ENCODE measurements at places on chromosomes 16 and 17.

DNA sequence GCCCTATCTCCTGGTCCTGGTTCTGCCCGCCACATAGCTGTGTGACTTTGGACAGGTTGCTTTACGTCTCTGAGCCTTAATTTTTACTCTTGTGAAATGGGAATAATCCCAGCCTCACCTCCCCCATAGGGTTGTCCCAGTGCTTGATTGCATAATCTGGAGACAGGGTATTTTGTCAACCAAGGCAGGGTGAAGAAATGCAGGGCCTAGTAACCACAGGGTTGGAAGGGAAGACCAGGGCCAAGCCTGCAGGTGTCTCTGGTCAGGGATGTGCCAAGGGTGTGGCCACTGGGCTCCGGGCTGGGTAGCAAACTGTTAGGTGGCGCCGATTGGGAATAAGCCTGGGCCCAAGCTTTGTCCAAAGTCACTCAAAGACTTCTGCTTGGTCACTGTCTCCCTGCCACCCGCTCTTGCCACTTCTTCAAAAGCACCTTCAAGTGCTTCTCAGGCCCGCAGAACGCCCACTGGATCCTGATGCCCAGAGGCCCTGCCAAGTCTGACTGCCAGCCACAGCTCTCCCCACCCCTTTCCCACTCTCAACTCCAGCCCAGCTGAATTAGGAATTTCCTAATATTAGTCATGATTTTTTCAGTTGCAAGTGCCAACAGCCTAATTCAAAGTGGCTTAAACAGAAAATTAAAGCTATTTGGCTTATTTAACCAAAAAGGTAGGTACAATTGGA is 20.6 kb upstream of the COL1A1 start:
- DNase-seq, result no peak

DNA sequence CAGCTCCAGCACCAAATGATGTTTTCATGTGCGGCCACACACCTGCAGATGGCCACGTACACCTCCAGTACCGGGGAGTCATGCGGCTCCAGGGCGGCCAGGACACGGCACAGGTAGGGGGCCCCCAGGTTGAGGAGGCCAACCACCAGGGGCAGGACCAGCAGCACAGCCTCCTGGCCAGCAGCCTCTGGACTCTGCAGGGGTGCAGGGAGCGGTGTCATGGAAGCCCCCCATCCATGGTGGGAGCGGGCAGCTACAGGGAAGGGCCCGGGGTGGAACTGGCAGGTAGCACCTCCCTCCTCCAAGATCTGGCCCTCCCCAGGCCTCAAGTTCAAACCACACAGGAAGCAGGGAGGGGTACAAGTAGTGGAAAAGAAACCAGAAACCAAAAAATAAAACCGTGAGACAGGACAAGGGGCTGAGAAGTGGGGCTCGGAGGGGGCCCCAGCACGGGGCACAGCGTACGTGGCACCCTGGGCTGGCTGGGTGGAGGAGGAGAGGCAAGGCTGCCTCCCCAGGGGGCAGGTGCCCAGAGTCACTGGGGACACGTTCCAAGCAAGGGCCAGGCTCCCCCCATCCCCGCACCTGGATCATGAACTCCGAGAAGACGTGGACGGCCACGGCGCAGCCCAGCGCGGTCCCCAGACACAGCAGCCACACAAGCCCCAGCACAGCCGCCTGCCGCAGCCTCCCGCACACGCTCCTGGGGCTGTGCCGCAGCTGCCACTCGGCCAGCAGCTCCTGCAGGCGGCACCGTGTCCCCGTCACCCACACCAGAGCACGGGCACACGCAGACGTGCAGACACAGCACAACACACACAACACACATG is 7.4 kb downstream of the TMC6 start:
- no peak for DNase-seq

DNA sequence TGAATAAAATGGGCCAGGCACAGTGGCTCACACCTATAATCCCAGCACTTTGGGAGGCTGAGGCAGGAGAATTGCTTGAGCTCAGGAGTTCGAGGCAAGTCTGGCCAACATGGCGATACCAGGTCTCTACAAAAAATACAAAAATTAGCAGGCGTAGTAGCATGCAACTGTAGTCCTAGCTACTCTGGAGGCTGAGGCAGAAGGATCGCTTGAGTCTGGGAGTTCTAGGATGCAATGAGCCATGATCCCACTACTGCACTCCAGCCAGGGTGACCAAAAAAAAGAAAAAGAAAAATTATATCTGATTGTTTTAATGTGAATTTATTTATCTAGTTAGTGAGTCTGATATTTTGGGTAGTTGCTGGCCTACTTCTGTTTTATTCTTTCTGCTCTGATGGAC is 7.0 kb downstream of the IL34 start:
- no peak for DNase-seq

DNA sequence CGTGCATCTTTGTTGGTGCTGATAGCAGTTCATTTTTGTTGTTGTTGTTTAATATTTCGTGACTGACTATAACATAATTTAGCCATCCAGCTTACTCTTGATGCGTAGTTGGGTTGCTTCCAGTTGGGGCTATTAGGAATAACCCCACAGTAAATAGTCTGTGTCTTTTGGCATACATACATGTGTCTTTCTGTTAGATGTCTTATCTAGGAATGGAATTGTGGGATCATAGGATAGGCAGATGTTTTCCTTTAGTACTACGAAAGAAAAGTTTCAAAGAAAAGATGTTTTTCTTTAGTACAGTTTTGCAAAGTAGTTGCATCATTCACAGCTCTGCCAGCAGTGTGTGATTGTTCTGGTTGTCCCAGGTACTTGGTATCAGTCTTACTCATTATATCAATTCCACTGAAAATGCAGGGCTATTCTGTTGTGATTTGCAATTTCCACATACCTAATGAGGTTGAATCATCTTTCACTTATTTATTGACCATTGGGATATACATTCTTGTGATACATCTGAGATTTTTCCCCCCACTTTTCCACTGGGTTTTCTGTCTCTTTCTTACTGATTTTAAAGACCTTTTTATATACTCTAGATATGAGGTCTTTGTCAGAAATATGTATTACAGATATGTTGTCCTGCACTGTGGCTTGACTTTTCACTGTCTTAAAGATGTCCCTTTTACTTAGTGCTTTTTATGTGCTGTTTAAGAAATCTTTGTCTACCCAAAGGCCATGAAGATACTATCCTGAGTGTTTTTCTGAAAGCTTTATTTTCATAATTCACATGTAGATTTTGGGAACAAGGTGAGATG is 173.3 kb downstream of the MRTFB start:
- DNase-seq, result no peak

GRCh38 chr17:28472871-28473497 is 460 bp upstream of the SLC13A2 start:
- no peak for DNase-seq

GRCh38 chr16:50160495-50161164 is 7.5 kb downstream of the TENT4B start:
- DNase-seq, result no peak

DNA sequence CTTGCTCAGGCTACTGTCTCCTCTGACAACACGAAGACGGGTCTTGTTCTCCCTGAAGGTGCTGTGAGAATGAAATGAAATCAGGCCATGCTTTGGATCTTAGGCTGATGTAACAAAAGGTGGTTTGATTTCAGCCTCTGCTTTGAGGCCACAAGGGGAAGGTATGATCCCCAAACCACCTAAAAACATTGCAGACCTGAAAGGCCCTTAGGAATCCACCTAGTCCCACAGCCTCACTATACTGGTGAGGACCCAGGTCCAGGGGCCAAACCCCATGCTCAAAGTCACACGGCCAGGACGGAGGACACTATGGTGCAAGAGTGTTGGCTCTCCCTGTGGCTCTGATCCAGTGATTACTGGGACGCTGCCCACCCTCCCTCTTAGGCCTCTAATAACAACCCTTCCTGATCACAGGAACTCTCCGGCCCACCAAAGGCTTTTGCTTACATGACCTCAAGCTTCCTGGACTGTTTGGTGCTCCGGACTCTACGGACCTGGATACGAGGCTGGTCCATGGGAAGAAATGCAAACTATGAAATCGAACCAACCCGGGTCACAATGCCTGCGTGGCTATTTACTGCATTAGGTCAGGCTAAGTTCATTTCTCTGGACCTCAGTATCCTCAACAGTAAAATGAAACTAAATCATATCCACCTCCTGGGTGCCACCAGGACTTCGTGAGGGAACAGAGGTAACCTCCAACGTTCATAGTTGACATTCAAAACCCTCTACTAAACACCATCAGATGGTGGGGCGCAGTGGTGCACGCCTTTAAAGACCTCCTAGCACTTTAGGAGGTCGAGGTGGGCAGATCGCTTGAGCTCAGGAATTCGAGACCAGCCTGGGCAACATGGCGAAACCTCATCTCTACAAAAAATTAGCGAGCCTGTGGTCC is 1.5 kb downstream of the TRIM25 start:
- DNase-seq, result no peak

DNA sequence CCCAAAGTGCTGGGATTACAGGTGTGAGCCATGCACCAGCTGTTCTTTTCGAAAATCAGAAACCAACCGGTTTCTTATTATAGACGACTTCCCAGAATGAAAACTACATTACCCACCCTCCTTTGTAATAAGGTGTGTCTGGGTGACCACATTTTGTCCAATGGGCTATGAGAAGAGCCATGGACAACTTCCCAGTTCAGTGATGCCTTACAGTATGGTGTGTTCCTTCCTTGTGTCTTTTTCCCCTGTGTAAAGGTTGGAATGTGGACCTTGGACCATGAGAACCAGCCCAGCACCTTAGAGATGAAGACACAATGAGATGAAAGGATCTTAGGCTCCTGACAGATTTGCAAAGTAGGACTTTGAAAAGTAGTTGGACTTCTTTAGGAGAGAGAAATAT is 85.0 kb upstream of the ATF7IP2 start:
- no peak for DNase-seq
